ENCODE measurements at places on chromosomes 2 and 18.

DNA sequence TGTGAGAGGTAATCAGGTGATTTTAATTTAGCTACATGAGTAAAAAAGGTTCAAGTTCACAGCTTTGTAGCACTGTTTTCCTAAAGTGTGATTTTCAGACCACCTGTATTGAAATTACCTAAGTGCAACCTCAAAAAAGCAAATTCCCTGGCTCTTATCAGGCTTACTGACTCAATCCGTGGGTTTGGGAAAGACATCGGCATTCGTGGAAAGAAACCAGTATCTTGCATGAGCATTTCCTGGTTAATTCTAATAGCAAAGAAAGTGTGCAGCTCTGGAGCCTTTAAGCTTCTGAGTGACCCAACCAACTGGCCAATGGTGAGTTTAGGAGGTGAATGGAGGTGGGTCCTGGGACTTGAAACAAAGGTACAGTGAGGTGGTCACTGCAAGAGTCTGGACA, 300.9 kb downstream of the NBAS start:
- no peak overlapping the region for H3K4me3 ChIP-seq
- H3K36me3 ChIP-seq = peaks cover 8% of the 10 kb centered on the region
- H3K27me3 ChIP-seq = no peaks in the 10 kb centered on the region
- DNase-seq = no peak

- H3K4me1 ChIP-seq = no peaks in the 10 kb centered on the region
- no peaks in the 10 kb centered on the region for H3K36me3 ChIP-seq
- H3K27ac ChIP-seq = no peak overlapping the region
- H3K27me3 ChIP-seq = no peaks in the 10 kb centered on the region
These were observed 47.2 kb upstream of the GPR17 start for GRCh38 chr2:127598711-127599110.

DNA sequence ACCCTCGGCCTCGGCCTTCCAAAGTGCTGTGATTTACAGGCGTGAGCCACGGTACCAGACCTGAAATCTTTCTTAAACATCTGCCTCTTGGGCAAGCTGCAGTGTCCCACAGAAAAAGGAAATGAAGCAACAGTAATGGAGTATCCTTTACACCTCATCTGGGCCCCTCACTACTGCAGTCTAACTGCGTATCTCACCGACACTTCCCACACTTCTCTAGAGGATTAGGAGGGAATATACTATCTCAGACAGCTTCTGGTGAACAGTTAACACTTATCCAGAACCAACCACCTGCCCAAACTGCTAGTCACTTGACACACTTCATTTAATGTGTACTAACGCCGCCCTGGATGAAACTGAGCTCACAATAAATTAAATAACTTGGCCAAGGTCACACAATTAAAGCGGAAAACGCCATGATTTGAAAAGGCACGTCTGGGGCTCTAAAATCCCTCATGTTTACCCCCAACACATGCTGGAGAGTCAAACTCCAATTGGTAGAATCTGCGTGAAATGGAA, 993 bp downstream of the COX7A2L start:
- DNase-seq = no peak
- peaks cover 9% of the 10 kb centered on the region for H3K4me1 ChIP-seq
- H3K27me3 ChIP-seq = no peaks in the 10 kb centered on the region
- peak overlapping the region; percentile 89 for H3K27ac ChIP-seq
- H3K36me3 ChIP-seq = no peaks in the 10 kb centered on the region

GRCh38 chr2:70104231-70105111, 17.2 kb downstream of the PCBP1 start:
- H3K27me3 ChIP-seq = no peaks in the 10 kb centered on the region
- DNase-seq = no peak
- H3K36me3 ChIP-seq = no peaks in the 10 kb centered on the region
- peaks cover 33% of the 10 kb centered on the region for H3K4me1 ChIP-seq
- H3K4me3 ChIP-seq = peak overlapping the region; percentile 13

GRCh38 chr2:142596334-142597088, 281.0 kb upstream of the KYNU start:
- H3K27me3 ChIP-seq = no peaks in the 10 kb centered on the region
- no peaks in the 10 kb centered on the region for H3K4me1 ChIP-seq

DNA sequence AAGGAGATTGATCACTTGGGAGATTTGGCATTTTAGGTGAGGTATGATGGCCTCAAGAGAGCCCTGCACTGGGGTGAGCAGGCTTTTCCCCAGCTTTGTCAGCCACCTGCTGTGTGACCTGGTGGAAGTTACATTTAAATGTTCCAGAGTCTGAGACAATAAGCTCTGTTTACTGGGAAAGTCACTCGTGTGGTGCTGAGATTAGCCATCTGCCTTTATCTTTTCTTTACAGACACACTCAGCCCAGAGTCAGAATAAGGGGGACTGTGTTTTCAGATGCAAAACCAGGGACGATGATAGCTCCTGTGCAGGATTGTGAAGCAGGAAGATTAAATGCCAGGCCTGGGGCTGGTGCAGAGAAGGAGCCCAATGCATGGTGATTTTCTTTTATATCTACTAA, 47.9 kb downstream of the SH3RF3 start:
- no peaks in the 10 kb centered on the region for H3K27me3 ChIP-seq
- H3K4me1 ChIP-seq = no peaks in the 10 kb centered on the region
- no peaks in the 10 kb centered on the region for H3K36me3 ChIP-seq

DNA sequence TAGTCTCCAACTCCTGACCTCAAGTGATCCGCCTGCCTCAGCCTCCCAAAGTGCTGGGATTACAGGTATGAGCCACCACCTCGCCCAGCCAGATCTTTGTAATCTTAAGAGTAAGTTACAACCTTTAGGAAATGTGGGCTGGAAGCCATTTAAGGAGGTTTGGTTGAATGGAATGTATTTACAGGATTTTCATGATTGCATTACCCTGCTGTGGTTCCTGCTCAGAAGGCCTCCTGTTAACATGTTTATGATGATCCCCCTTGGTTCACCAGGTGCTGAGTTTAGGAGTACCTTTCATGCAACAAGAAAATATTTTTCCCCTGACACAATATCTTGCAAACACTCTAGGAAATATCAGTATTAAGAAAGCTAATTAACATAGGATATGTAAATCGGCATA, 187.4 kb upstream of the SH3BP4 start:
- no peak for DNase-seq
- no peak overlapping the region for H3K27ac ChIP-seq
- H3K4me1 ChIP-seq = no peaks in the 10 kb centered on the region

DNA sequence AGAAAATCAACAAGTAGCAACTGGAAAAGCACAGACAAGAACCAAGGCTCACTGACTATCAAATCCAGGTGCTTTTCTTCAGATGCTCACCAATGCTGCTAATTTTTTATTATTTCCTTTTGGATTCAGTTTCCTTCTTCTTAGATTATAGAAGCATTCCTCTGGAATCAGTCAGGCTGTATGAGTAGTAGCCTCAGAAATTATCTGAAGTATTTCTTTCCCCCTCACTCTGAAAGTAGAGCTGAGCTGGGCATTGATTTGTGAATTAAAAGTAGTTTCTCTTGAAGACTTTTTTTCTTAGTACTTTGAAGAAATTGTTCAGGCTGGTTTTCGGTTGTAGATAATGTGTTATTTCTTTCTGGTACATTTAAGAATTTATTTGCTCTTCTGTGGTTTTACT, 273.7 kb downstream of the NOL4 start:
- H3K4me3 ChIP-seq = no peak overlapping the region
- DNase-seq = no peak
- H3K4me1 ChIP-seq = no peaks in the 10 kb centered on the region
- no peaks in the 10 kb centered on the region for H3K27me3 ChIP-seq
- no peak overlapping the region for H3K27ac ChIP-seq
- no peaks in the 10 kb centered on the region for H3K36me3 ChIP-seq

GRCh38 chr2:203018181-203018580, 3.5 kb downstream of the NBEAL1 start:
- no peaks in the 10 kb centered on the region for H3K36me3 ChIP-seq
- DNase-seq = no peak

GRCh38 chr2:134386310-134386709, 132.4 kb downstream of the MGAT5 start:
- no peak for DNase-seq
- H3K27ac ChIP-seq = no peak overlapping the region
- H3K4me3 ChIP-seq = no peak overlapping the region
- H3K27me3 ChIP-seq = no peaks in the 10 kb centered on the region
- H3K36me3 ChIP-seq = no peaks in the 10 kb centered on the region

- no peak overlapping the region for H3K4me3 ChIP-seq
- no peak overlapping the region for H3K27ac ChIP-seq
- DNase-seq = no peak
- H3K36me3 ChIP-seq = no peaks in the 10 kb centered on the region
- H3K27me3 ChIP-seq = no peaks in the 10 kb centered on the region
- H3K4me1 ChIP-seq = no peaks in the 10 kb centered on the region
These were observed 111.9 kb upstream of the MAPRE2 start for GRCh38 chr18:34929336-34929780.

DNA sequence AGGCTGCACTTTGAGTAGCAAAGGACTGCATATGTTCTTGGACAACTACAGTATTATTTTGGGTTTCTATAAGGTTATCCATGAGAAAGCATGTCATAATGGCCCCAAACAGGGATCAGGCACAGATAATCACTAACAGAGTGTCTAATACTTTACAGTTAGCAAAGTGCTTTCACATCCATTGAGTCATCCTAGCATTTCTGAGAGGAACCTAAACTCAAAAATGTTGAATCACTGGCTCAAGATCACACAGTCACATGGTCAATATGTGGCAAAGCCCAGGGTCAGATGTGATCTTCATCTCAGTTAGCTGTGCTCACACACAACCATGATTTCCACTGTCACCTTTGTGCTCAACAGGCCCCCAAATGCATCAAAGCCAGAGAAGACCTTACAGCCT, 156.1 kb upstream of the VRK2 start:
- H3K27me3 ChIP-seq = no peaks in the 10 kb centered on the region
- no peak overlapping the region for H3K4me3 ChIP-seq
- DNase-seq = no peak
- no peaks in the 10 kb centered on the region for H3K36me3 ChIP-seq
- H3K27ac ChIP-seq = no peak overlapping the region

DNA sequence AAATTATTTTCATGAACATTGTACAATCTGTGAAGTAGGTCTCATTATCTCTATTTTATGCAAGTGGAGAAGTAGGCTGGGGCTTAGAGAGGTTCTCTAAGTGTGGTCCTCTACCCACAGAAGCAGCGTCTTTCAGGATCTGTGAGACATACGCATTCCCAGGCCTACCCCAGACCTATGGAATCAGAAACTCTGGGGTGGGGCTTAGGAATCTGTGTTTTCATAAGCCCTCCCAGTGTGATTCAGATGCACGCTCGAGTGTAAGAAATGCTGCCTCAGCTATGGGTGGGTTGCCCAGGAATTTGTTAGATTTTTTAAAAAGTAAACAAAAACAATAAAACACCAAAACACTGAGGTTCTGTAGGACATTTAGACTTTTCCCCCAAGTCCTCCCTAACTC, 14.8 kb upstream of the ZAP70 start:
- no peaks in the 10 kb centered on the region for H3K4me1 ChIP-seq
- no peak overlapping the region for H3K4me3 ChIP-seq
- no peak for DNase-seq
- no peaks in the 10 kb centered on the region for H3K36me3 ChIP-seq
- H3K27me3 ChIP-seq = no peaks in the 10 kb centered on the region

DNA sequence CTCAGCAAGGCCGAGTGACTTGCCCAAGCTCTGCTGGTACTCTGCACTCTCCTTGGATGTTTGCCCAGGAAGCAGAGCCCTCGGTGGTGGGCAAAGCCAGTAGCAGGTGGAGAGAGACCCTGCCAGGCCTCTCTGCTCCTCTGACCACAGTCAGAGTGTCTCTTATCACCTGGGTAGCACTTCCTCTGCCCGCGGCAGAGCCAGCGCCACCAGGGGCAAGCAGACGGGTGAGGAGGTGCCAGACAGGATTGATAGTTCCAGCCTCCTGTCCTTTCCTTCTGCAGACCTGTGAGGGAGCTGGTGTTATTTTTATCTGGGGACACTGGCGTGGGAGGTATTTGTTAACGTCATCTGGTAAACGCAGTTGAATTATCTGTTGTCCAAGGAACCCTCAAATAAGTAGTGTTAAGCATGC, 152.9 kb downstream of the SMAD7 start:
- no peak overlapping the region for H3K4me3 ChIP-seq
- DNase-seq = no peak
- no peak overlapping the region for H3K27ac ChIP-seq

DNA sequence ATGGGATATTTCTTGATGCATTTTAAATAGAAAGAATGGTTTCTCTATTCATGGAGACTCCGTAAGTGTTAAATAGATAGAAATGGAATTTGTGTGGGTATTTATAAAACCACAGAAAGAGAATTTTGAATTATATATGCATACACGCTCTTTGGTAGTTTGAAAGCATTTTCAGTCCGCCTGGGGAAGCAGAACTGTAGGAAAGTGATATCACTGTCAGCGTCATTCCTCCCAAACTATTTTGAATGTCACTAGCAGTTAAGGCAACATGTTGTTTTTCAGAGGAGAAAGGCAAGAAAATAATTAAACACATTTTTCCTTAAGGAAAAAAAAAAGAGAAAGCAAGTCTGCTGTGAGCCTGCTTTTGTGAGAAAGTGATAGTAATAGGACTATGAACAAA, 8.7 kb upstream of the ERMN start:
- H3K27me3 ChIP-seq = no peaks in the 10 kb centered on the region
- peaks cover 6% of the 10 kb centered on the region for H3K4me1 ChIP-seq
- no peak overlapping the region for H3K27ac ChIP-seq
- no peak overlapping the region for H3K4me3 ChIP-seq
- H3K36me3 ChIP-seq = no peaks in the 10 kb centered on the region

DNA sequence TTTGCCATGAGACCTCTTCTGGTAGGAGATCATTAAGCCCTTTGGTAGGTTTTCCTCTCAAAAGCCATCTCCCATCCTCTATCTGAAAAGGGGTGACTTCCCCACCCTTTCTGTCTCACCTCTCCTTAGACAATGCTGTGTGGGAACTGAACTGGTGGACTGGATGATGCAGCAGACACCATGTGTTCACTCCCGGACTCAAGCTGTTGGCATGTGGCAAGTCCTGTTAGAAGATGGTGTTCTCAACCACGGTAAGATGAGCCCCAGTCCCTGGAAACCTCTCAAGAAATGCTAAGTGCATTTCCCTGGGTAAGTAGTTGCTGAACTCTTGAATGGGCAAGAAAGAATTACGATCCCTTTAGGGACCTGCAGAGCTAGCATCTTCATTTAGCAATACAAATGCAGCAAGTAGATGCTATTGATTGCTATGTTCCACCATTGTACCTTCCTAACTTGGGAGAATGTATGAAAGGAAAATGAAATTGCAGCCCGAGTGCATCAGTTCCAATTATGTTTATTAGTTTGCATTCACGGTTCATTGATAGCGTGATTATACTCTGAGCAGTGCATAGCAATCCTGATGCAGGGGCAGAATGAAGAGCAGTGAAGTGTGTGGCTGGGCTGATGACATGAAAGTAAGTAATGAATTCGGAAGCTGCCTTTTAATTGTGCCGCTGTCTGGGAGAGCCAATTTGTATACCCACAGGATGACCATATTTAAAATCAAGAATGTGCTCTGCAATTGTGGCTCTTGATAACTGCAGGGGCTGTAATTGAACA, 110.0 kb upstream of the MAP3K20 start:
- H3K27ac ChIP-seq = no peak overlapping the region
- DNase-seq = no peak
- H3K4me1 ChIP-seq = no peaks in the 10 kb centered on the region
- no peaks in the 10 kb centered on the region for H3K36me3 ChIP-seq
- no peaks in the 10 kb centered on the region for H3K27me3 ChIP-seq
